Brain (organoid and tissue), 16 donors: ENCODE measurements at places on chromosomes 1 and 21.

- DNase-seq = no peak
Measured at GRCh38 chr1:170032531-170033280, 41.8 kb downstream of the KIFAP3 start.

DNA sequence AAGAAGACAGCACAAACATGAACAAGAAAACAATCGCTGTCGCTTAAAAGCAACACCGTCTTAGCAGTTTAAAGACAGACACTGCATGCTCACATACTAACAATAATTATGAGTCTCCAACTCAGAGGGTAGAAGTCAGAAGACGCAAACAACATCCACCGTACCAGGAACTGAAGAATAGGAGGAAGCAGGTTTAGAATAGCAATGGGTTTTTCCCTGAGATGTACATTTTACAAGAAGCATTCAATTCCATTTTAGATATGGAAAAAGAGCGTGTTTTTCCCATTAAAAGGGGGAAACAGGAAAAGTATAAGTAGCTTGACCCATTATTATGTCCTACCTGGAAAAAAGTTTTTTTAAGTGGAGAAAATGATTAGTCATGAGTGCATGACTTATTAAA lies 34.5 kb upstream of the KCNE1 start:
- DNase-seq = no peak

- DNase-seq = no peak
Measured at GRCh38 chr1:64956010-64956640, 10.2 kb downstream of the JAK1 start.

- DNase-seq = peak; percentile 93
Measured at GRCh38 chr1:204828352-204828850, 42.3 kb upstream of the NFASC start.

DNA sequence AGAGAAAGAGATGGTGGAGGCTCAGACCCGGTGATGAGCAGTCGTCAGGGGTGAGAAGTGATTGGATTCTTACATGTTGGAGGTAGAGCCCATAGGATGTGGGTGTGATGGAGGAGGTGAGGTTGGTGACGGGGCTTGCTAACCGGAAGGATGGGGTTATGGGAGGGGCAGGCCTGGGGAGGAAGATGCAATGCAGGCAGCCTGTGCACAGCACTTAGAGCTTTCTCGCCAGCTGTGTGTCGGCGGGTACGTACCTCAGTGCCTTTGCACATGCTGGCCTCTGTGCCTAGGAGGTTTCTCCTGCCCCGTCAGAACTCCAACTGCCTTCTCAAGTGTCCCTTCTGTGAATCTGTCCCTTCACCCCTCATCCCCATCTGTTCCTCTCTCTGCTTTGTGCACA lies 2.9 kb upstream of the BSND start:
- no peak for DNase-seq

- DNase-seq = no peak
Measured at GRCh38 chr21:23542097-23542496, 2065.2 kb downstream of the MRPL39 start.

DNA sequence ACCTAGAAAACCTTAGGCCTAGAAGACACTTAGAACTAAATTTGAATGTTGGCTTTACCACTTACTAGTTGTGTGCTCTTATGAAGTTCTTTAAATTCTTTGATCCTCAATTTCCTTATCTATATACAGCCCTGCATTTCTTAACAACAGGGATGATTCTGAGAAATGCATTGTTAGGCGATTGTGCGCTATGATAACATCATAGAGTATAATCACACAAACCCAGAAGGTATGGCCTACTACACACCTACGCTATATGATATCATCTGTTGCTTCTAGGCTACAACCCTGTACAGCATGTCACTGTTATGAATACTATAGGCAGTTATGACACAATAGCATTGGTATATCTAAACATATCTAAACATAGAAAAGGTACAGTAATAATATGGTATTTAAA lies 137.4 kb downstream of the CHD1L start:
- no peak for DNase-seq

GRCh38 chr21:44450402-44450801 lies 4.9 kb upstream of the LRRC3 start:
- DNase-seq = no peak

DNA sequence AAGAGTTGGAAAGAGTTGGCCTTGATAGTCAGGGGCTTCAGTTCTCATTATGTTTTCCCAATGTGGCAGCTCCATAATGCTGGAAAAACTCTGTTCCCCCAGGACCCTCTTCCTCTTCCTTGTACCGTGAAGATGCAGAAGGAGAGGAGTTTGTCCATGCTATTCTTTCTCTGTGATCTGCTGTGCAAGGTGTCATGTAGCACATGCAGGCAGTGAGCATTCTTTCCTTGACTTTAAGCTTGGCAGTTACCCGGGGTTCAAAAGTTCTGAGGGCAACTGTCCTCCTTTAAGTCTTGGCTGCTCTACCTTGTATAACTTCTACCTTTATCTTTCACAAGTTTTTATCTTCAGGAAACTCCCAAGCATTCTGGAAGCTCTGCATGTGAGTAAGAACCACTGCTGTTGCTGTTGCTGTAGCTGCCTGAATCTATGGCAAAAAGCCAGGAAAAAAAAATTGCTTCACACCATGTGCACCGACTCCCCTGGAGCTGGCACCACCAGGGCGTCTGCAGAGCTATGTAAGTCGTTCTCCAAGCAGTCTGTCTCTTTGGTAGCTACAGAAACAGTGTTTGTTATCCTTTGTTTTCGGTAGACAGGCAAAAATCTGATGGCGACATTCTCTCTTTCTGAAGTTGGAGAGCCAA lies 42.7 kb upstream of the SLC16A1 start:
- peak; percentile 21 for DNase-seq

- DNase-seq = no peak
Measured at GRCh38 chr1:27609618-27610240, 5.8 kb upstream of the AHDC1 start.

GRCh38 chr1:24987875-24988557 lies 57.9 kb upstream of the RUNX3 start:
- no peak for DNase-seq

DNA sequence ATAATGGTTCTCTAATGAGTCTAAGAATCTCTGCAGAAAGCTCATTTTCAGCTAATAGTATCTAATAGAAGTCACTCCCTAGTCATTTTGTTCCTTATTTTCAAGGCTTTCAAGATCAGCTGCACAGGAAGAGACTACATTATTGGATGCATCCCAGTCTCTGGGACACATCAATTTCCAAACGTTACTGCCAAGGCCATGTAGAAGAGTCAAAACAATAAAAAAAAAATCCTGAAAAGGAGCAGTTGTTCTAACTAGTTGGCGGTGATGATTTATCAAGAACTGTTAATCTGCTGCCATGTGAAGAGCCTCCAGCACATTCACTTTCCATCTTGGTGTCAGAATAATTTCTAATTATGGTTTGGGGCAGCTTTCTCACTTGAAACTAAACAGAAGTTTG lies 5.7 kb downstream of the DDAH1 start:
- peak; percentile 72 for DNase-seq

- DNase-seq = no peak
Measured at GRCh38 chr1:54971317-54971791, 9.1 kb upstream of the TMEM61 start.

DNA sequence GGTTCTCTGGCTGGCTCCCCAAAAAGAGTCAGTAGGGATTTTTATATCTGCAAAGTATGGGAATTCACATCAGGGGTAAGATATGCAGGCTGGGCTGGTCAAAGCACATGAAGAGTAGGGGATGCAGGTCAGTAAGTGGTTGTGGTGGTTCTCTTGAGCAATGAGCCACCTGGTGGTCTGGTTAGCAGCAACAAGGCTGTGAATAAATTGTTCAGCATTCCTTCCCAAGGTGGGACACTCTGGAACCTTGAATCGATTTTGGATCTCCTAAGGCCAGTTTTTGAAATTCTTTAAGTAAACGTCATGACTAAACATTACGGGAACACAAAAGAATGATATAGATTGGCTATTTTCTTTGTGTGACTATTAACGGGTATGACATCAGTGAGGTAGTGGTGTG lies 563.0 kb upstream of the NEGR1 start:
- no peak for DNase-seq

- DNase-seq = no peak
Measured at GRCh38 chr1:22216210-22216883, 73.5 kb upstream of the WNT4 start.

DNA sequence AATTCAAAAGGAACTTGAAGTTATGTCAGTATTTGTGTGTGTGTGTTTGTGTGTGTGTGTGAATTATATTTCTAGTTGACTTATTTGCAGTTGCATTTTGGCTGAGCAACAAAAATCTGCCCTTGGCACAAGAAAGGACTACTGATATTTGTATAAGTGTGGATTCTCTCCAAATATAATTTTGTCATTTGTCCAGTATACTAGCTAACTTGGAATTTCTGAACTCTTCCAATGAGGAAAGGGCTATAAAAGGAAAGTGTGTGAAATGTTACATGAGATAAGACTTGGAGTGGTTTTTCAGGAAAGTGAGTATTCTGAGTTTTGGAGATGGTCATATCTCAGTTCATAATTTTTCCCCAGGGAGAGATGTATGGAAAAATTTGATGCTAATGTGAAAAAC lies 1384.1 kb upstream of the B3GALT2 start:
- DNase-seq = peak; percentile 88

DNA sequence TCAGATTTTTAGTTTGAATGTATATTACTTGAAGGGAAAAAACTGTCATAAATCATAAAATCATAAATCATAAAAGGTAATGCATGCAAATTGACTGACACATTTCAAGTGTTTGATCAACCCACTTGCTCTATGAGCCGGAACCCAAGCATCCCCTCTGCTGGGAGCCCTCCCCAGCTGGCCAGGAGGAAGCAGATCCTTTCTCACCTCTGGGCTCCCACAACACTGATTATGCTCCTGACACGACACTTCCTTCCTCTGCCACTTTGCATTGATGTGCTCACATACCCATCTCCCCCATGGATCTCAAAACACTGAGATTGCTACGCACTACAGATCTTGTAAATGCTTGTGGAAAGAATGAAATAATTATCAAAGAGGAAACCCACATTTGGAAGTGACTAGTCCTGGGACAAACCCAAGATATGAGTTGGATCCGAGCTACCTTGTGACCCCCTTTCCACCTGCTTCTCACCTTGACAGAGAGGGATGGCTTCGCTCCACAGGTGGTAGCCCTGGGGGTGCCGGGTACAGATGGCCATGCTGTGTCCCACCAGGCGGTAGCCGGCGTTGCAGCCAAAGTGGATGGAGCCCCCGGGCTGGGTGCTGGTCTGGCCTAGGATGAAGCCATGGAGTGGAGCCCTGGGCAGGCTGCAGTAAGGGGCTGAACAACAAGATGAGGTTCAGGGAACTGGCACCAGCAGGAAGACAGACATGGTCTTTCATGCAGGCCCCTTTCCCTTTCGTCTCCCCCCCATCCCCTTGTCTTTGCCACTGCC lies 104.6 kb downstream of the ZSCAN20 start:
- no peak for DNase-seq

DNA sequence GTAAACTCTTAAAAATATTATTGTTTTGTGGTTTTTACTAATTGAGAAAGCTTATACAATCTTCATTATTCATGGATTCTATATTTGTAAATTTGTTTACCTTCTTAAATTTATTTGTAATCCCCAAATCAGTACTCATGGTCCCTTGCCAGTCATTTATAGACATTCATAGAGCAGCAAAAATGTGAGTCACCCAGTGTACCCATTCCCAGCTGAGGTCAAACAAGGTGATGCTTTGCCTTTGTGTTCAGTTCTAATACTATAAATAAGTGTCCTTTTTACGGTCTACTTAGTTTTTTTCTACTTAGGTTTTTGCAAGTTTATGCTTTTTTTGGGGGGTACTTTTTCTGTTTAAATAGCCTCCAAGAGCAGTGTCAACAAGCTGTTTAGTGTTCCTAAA lies 36.1 kb downstream of the SORT1 start:
- DNase-seq = no peak

- DNase-seq = no peak
Measured at GRCh38 chr1:211748810-211749209, 73.4 kb upstream of the NEK2 start.

- no peak for DNase-seq
Measured at GRCh38 chr1:26285366-26286063, 5.6 kb downstream of the SH3BGRL3 start.

- no peak for DNase-seq
Measured at GRCh38 chr21:45818276-45818903, 163.2 kb upstream of the COL6A1 start.

DNA sequence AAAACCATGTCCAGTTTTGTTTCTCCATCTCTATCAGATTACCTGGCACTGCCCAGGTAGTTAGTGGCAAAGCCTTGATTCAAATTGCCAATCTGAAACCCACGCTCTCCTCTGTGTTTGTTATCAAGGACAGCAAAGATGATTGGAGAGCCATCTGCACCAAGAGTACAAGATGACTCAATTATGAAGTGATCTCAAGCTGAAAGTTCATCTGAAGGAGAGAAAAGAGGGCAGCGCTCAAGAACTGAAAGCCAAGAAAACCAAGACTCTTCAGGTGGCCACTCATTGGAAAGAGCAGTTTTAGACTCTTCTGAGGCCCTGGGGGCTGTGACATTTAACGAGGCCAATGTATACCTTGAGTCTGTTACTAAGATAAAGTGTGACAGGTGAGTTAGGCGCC lies 13.8 kb downstream of the RXRG start:
- no peak for DNase-seq

DNA sequence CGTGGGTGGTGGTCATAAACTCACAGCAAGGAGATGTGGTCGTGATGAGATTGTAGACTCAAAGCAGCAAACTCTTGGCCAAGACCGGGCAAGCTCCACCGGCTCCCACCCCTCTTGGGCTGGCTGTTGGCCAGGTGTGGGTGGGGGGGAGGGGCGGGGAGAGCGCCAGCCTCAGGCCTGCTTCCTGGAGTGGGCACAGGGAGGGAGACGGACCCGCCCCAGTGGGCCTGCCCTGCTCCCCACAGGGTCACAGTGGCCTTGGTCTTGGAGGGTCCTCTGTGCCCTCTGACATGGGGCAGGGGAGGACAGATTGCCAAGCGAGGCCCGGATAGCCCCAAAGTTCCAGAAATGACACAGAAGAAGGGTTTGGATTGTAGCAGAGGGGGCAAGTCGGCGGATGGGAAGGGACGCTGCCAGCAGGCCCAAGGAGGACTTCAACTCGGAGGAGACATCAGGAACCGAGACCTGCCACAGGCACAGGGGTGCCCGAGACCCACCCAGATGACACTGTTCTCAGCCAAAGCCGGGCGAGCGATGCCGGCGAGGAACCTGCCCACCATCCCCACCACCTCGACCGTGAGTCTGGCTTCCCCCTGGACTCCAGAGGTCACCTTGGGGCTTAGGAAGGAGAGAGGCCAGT lies 85.4 kb upstream of the ACTRT2 start:
- no peak for DNase-seq

- DNase-seq = no peak
Measured at GRCh38 chr1:160685266-160685665, 26.4 kb downstream of the CD48 start.

GRCh38 chr1:7694600-7695496 lies 76.2 kb upstream of the VAMP3 start:
- DNase-seq = no peak

DNA sequence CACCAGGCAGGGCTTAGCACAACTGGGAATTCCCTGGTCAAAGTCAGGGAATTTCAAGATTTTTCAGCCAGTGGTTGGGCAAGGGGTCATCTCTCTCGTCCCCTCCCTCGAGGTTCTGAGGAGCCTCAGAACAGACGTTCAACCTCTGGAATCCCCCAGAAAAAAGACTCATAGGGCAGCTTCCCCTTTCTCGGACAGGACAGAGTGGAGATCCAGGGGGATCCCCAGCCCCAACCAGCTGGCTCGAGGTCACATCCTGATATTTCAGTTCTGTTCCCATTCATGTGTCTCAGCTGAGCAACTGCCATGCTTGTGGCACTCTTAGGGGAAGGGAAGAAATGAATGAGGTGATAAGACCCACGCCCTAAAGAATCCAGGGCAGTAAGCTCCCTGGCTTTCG lies 4.9 kb upstream of the LAD1 start:
- DNase-seq = no peak

GRCh38 chr1:27393641-27394281 lies 1.3 kb downstream of the GPR3 start:
- no peak for DNase-seq
